Activated CD4-positive, alpha-beta memory T cell treated with anti-CD3 and anti-CD28 coated beads for 36 hours (primary cell): ENCODE measurements at places on chromosomes 11 and 22.

DNA sequence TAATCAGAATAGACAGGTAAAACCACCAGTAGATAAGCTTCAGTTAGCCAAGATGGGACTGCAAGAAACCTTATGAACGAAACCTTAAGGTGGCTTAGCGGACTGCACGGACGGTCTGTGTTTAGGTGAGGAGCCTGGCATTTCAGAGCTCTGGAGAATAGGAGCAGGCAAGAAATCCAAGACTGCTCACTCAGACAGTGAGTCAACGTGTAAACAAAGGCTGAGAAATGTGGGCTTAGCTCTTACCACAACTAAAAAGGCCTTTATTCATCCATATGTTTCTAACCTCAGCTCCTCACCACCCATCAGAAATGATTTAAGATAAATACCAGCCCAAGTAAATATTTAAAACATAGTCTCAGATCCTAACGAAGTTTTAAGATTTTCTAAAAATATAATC lies 657.7 kb downstream of the OPCML start:
- no peak for DNase-seq

- DNase-seq, result no peak
These were observed 50.0 kb downstream of the FAM168A start for GRCh38 chr11:73547706-73548595.

DNA sequence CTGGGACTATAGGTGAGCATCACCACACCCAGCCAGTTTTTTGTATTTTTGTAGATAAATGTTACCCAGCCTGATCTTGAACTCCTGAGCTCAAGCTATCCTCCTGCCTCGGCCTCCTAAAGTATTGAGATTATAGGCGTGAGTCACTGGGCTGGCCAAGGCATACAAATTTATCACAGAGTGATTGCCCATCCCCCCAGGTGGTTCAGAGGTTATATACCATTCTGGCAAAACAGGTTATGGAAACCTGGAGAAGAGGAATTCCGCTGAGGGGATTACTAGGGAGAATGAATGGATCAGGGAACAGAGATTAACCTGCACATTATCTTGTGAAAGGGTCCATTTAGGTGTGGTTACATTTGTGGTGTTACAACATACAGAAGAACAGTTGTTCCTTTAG lies 8.1 kb downstream of the ATG13 start:
- DNase-seq, result no peak

DNA sequence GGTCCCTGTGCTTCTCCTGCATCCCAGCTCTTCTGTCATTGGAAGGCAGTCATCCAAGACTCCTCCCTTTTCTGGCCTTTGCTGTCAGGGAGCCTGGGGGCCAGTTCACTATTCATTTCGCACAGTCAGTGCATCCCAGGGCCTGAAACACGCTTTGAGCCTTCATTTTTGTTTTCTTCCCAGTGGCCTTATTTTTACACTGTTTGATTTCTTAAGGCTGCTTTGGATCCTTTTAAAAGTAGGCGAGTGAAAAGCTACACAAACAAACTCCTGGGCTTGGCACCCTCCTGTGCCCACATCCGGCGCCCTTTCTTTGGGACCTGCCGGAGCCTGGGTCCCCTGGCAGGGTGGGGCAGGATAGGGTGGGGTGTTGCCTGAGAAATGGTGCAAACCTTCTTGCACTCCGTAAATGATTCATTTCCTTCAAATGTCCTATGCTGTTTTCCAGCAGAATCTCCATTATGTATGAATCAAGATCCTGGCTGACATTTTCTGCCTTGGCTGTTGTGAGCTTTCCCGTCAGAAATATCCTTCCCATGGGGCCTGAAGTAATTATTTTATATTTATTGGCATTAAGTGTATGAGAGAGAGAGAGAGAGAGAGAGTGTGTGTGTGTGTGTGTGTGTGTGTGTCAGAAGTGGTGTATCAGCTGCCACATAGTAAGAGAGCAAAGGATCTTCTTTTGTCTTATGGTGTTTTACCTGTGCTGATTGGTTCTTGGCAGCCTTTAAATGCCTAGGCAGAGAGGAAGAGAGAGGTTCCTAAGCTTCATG lies 45.6 kb downstream of the BCR start:
- peak; percentile 60 for DNase-seq
